ENCODE measurements at places on chromosomes 13 and 19.
A peak's percentile ranks its signal among the peaks of the same experiment; 100 is the strongest.

DNA sequence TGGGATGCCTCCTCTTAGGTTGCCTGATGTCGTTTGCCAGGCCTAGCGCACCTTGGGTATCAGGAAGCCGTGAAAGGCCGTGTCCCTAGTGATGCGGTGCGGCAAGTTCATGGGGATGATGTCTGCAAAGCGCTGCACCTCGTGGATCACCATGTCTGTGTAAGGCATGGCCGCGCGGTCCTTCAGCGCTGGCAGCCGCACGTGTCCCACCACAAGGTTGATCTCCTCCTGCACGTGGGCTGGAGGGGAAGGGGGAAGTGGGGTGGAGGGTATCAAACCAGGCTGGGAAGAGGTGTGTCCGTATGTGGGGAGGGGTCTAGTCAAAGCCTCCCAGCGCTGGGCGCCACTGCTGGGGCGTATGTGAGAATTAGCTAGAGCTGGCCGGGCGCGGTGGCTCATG is 23.2 kb downstream of the EGLN2 start:
- no peak for DNase-seq

DNA sequence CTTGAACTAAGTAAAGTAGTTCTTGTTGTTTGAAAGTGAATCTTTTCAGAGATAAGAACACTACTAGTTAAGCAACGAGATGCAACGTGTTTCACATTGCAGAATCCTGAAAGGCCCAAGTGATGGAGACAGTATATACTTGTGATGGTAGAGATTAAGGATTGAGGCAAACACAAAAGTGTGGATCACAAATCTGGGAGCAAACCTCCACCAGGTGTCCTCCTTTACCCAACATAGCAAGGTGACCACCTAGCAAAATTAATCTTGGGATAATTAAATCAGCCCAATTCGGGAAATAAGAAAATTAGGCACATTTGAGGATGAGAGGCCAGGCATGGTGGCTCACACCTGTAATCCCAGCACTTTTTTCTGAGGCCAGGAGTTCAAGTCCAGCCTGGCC is 563.9 kb downstream of the DACH1 start:
- DNase-seq, result no peak

GRCh38 chr13:99197117-99197651 is 3.5 kb upstream of the UBAC2 start:
- no peak for DNase-seq

- no peak for DNase-seq
Measured at GRCh38 chr13:113989585-113990300, 15.9 kb upstream of the C13orf46 start.

DNA sequence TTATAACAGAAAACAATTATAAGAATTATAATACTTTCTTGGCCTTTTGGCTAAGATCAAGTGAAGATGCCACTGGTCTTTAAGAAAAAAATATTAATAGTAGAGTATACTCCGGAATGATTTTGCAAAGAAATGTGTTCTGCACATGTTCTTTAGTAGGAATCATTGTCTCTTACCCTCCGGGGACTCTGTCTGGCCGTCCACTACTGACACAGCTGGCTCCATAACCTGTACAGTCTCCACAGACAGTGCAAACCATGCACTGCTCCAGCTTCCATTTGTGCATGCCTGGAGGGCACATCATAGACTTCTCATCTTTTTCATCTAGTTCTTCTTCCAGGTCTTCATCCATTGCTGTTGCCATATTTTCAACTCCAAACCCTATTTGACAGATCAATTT is 75.9 kb downstream of the MYCBP2 start:
- no peak for DNase-seq

DNA sequence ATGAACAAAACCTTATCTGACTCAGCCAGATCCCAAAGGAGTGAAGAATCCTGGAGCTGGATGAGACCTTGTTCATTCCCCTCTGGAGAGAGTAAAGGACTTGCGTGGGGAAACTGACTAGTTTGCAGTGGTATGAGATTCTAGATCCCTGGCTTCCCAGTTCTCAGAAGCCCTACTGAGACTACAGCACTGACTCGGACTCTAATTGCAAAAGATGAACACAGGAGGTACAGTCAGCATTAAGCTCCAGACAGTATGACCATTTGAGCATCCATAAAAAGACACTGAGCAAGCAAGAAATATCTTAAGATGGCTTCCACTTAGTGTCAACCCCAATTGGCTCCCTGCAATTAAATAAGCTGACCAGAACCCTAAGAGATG is 6.8 kb downstream of the ZC3H4 start:
- no peak for DNase-seq

- DNase-seq, result no peak
Measured at GRCh38 chr13:23243066-23243465, 62.3 kb downstream of the SGCG start.

DNA sequence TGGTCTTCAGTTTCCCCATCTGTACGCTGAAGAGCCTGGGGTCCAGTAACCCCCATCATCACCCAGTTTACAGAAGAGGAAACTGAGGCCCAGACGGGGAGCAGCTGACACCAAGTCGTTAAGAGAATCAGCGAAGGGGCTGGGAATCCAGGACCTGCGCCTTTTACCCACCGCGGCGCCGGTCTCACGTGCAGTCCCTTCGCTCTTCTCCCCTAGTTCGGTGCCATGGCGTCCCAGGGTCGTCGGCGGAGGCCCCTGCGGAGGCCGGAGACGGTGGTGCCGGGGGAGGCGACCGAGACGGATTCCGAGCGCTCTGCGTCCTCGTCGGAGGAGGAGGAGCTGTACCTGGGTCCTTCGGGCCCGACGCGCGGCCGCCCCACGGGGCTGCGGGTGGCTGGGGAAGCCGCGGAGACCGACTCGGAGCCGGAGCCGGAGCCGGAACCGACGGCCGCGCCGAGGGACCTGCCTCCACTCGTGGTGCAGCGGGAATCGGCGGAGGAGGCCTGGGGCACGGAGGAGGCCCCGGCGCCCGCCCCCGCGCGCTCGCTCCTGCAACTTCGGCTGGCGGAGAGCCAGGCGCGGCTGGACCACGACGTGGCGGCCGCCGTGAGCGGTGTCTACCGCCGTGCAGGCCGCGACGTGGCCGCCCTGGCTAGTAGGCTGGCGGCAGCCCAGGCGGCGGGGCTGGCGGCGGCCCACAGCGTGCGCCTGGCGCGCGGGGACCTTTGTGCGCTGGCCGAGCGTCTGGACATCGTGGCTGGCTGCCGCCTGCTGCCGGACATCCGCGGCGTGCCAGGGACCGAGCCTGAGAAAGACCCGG is 698 bp downstream of the BLOC1S3 start:
- peak; percentile 29 for DNase-seq

DNA sequence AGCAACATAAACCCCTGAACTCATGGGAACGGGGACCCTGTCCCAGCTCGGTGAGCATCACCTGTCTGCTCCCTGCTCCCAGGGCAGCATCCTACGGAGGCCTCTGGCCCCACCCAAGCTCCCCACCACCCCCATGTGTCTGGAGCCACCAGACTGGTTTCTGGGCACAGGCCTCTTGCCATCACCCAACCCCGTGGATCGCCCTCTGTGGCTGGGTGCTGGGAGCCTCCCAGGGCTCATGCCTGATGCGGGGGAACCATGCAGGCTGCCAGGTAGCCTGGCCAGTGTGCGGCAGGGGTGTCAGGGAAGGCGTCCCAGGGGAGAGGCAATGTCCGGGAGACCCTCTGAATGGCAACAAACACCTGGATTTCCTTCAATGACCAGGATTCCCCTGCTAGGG is 2.7 kb downstream of the MICOS13 start:
- no peak for DNase-seq

GRCh38 chr19:49718991-49719390 is 28.1 kb downstream of the CPT1C start:
- DNase-seq, result no peak

DNA sequence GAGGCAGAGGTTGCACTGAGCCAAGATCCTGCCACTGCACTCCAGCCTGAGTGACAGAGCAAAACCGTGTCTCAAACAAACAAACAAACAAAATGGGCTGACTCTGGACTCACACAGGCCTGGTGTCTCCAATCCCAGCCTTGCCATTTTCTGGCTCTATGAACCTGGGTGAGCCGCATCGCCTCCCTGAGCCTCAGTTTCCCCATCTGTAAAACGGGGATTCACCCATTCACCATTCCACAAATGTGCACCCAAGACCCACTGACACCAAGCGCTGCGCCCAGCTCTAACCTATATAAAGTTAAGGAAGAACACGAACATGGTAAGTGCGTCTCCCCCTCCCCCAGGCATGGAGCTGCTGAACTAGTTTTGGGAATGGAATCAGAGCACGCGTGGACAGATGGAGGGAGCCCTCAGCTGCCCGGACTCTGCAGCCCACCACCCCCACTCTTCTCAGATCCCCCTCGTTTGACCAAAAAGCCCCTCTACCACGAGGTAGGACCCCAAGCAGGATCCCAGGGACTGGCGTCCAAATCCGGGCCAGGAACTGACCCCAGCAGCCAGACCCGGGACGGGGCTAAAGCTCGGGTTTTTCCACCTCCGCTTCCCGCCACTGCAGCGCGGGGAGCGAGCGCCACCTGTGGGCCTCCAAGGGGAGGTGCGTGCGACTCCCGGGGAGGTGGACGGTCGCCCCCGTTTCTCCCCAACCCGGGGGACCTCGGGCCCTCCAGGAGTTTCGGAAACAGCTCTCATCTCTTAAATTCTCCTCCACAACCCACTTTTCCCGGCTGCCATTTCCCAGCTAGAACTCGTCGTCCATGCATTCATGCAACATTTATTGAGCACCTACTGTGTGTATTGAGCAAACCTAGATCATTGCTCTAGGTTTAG is 33.0 kb upstream of the ADGRE5 start:
- peak; percentile 94 for DNase-seq

GRCh38 chr19:49327878-49328544 is 3.0 kb upstream of the SLC6A16 start:
- DNase-seq, result peak; percentile 51

- no peak for DNase-seq
Measured at GRCh38 chr13:101846701-101847100, 394.2 kb downstream of the ITGBL1 start.

DNA sequence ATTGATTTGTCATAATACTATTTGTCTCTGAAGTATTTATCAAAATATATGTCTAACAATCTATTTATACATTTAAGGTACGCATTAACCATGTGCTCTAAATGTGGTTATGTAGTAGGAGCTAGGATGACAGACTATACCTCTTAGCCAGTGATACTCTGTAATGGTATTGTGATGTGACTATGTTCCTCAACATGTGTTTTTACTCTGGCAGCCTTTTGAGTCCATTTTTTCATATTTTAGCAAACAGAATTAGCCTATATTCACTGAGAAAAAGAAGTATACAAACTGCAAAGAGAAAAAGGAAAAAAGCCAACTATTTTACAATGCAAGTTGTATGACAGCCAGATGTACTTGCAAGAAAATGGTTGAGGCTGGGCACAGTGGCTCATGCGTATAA is 26.7 kb downstream of the MAB21L1 start:
- no peak for DNase-seq

DNA sequence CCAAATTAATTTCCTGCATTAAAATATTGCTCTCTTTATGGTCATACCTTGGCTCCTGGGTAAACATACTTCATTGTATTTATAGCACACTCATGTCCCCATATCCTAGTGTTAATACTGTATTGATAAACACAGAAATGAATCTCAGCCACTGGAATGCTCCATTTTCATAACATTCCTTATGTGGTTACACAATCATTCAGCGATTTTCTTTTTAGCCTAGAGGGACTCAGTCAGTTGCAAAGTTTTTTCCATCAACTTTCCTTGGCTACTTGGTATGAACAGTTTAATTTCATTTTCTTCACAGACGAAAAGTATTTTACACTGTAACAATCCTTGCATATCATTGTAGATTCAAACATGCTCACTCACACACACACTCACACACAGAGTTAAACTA is 471.5 kb downstream of the FGF14 start:
- DNase-seq, result no peak

- DNase-seq, result peak; percentile 23
Measured at GRCh38 chr13:50228527-50228926, 213.3 kb downstream of the KCNRG start.

DNA sequence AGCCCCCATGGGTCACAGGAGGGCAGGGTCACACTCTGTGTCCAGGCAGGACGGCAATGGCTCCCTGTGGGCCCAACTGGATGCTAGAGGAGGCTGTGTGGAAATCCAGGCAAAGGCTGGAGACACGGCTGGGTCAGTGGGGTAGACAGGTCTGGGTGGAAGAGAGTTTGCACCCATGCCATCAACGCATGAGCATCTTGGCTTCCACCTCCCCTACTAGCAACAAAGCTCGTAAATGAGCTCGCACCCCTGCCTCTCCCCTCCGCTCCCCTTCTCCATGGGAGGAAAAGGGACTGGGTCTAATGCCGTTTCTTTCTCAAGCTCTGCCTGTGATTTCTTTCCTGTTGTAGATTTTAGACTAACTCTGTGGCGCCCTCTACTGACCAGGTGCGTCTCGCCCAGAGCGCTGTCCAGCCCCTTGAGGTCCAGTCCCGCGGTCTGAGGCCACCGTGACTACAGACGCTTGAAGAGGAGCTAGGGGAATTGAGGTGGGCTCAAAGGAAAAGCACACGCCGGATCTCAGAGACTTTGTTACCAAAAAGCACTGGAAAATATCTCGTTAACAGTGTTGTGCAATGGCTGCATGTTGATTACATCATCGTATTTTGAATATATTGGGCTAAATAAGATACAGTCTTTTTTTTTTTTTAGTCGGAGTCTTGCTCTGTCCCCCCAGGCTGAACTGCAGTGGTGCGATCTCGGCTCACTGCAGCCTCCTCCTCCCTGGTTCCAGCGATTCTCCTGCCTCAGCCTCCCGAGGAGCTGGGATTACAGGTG is 50.7 kb upstream of the USP29 start:
- DNase-seq, result peak; percentile 15

Data from iPS-NIHi11 (cell line).